Stimulated activated CD8-positive, alpha-beta memory T cell treated with anti-CD3 and anti-CD28 coated beads, Interleukin-2, amount 100 ng/mL, for 48 hours (primary cell): ENCODE measurements at places on chromosomes 11 and 22.

- no peak for DNase-seq
These were observed 63.2 kb upstream of the SNX19 start for GRCh38 chr11:130979386-130979972.

- DNase-seq: no peak
These were observed 83.4 kb downstream of the CEP164 start for GRCh38 chr11:117410861-117411710.

DNA sequence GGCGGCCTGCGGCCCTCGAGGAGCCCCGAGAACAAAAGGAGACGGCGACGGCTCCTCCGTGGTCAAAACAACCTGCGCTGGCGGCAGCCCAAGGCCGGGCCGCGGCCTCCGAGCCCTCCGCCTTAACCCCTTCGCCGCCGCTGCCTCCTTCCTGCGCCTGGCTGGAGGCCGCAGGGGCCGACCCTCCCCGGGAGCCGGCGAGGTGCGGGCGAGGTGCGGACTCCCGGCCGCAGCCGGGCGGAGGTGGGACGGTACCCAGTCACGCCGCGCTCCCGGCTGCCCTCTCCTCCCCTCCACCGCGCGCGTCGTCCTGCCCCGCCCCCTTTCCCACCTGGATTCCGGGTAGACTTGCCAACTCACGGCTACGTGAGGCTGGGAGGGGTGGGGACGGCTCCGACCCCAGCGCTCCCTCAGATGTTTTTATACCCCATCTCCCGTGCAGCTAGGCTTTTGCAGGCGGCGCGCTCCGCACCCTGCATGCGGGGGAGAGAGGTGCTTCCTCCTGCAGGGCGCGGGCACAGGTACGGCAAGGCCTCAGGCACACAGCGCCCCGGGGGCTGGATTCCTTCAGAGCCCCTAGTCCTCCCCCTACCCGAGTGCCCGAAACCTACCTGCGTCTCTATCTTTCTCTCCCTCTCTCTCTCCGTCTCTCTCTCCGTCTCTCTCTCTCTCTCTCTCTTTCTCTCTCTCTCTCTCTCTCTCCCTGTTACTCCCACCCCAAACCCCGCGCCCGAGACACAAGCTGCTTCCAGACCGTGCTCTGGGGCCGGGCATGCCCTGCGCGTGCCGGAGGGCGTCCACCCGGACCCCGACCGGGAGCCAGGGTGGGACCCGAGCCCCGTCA, 2.0 kb downstream of the PDGFB start:
- no peak for DNase-seq

DNA sequence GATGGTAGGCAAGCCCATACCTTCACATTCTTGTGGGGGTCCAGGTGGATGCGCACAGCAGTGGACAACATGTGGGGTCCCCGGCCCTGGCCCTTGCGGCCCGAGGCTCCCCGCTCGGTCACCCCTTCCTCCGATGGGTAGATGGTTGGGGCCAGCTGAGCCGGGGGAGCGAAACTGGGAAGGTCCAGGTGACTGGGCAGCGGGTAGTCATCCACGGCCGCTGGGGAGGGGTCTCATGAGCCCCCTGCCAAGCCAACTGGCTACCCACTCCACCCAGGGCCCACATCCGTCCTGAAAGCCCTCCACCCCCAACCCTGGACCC, 10.7 kb downstream of the ATG2A start:
- DNase-seq: no peak

- DNase-seq: no peak
These were observed at the start of gene TPH1 for GRCh38 chr11:18046116-18046777. Gene TPH1, minus strand, starts transcription at chr11:18046269. Its CDS starts 5,507 bp downstream, at chr11:18040762.

DNA sequence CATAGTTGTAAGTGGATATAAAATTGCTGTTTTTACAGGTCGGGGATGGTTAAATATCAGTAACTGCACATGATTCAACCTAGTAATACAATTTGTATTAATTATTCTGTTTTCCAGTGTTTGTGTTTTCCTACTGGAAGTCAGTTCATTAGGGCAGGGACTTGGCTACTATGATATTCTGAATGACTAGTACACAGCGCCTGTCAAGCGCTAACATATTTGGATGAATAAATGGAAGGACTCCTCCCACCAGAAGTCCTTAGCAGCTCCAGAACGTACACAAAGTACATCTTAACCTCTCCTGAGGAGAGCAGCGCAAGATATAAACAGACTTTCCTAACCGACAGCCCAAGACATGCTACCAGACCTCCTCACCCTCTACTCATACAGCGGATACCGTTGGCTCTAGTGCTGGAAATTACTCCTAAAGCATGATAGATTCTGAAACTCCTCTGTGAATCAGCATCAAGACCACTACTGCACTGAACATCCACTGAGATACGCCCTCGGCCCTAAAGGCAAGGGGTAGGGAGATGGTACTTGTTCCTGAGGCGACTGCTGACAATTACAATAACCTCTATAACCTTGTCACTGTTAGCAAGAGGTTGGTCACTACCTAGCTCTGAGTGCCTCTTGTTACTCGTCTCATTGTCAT, 79.1 kb downstream of the RDX start:
- no peak for DNase-seq

- no peak for DNase-seq
These were observed 10.3 kb downstream of the NEAT1 start for GRCh38 chr11:65432686-65433582.

DNA sequence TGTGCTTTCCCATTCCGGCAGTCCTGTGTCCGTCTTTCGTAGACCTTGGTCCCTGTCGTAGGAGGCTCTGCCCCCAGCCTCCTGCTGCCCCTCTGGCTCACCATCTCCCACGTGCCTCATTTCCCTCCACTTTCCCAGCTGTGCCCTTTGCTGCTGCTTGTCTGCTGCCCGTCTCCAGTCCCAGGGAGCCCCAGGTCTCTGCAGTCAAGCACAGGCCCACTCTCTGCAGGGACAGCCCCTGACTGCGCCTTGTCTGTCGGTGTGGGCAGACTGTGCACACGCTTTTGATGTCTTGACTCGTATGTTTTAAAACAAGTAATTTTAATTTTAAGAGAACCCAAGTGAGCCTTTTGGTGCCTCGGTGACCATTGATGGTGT, 12.4 kb downstream of the DGCR8 start:
- DNase-seq: no peak

DNA sequence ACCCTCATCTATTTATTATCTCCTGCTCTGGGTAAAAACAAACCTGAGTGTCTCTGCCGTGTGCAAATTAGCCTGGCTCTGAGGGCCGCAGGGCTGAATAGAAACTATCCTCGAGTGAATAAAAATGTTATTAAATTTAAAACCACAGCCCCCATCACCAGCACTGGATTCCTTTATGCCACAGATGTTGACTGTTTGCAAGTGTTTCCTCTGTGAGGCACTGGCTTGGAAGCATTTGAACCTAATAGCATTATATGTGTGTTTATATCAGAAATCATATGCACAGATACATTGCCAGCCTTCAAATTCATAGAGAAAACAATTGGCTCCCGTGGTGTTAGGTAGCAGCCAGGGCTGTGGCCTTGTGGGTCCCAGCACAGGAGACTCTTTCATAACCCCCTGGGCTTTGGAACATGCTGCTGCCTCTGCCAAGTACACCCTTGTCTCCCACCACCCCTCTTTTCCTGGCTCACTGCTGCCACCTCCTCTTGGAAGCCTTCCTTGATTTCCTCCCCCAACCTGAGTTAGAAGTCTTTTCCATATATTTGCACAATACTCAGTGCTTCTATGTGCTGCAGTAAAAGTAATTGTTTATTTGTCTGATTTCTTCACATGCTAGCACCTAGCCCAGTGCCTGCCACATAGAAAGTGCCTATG, 294.4 kb downstream of the DDX10 start:
- DNase-seq: no peak

DNA sequence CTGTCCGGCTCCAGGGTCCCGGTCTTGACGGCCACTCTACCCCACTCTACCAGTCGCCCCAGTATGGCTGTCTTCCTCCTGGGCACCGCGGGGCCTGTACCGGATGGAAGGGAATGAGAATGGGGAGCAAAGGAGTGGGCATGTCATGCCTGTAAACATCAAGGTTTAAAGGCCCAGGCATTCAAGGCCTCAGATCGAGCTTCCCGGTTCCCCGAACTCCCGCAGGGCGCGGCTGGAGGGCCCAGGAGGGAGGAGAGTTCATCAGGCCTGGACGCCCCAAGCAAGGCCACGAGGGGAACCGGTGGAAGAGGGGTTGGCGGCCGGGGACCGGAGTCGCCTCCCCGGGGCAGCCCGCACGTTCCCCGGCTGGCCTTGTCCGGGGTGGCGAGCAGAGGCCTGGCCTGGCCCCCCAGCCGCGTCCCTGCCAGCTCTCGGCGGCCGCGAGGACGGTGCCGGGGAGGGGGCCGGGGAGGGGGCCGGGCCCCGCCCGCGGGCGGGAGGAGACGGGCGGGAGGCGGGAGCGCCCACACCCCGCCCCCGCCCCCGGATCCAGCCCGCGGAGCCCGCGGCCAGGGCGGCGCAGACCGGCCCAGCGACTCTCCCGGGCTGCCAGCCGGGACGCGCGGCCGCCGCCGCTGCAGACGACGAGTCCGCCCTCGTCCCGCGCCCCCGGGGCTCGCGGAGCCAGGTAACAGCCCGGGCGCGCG, at the start of gene CDC42EP1:
CDC42EP1 (plus strand) TSS at position 580 of the 707 bp plus-strand sequence. CDS start 5,870 bp downstream, outside the sequence.
- no peak for DNase-seq

DNA sequence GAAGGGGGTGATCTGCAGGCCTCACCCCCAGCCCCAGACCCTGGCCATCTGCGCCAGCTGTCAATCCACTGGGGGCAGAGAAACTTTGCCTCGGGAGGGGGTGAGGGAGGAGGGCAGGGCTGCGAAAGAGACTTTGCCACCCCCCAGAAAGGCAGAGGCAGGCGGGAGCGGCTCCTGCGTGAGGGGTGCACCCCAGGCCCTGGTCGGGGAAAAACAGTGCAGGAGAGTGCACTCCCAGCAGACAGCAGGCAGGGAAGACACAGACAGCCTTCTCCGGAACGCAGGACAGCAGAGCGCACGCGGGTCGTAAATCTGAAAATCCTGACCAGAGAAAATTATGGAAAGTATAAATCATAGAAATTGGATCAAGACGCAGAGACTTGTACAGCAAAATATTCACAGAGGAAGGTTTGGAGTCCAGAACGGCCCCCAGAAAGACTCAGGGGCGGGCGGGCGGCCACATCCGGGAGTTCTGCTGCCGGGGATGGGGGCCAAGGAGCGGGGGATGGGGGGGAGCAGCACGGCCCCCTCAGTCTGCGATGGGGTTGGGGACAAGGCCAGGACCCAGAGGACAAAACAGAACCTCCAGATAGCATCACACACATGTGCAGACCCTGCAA, 8.0 kb upstream of the MRPL23 start:
- DNase-seq: no peak

GRCh38 chr22:26399289-26399688, 29.8 kb upstream of the ASPHD2 start:
- DNase-seq: no peak

- DNase-seq: no peak
These were observed 40.9 kb upstream of the MUC5AC start for GRCh38 chr11:1116666-1117390.
